ENCODE measurements at places on chromosomes 2 and 18.

GRCh38 chr18:27075828-27076227 is 109.3 kb downstream of the CHST9 start:
- no peak for DNase-seq

GRCh38 chr2:55099878-55100820 is 49.9 kb upstream of the RTN4 start:
- DNase-seq, result no peak

GRCh38 chr2:84989422-84989821 is 18.5 kb downstream of the KCMF1 start:
- DNase-seq, result no peak

- no peak for DNase-seq
These were observed 63.8 kb upstream of the RPL31 start for GRCh38 chr2:100938031-100939026.

GRCh38 chr18:73549236-73549635 is 598.4 kb downstream of the FBXO15 start:
- DNase-seq, result no peak

- DNase-seq, result no peak
These were observed 81.5 kb downstream of the PDE1A start for GRCh38 chr2:182345384-182345783.

DNA sequence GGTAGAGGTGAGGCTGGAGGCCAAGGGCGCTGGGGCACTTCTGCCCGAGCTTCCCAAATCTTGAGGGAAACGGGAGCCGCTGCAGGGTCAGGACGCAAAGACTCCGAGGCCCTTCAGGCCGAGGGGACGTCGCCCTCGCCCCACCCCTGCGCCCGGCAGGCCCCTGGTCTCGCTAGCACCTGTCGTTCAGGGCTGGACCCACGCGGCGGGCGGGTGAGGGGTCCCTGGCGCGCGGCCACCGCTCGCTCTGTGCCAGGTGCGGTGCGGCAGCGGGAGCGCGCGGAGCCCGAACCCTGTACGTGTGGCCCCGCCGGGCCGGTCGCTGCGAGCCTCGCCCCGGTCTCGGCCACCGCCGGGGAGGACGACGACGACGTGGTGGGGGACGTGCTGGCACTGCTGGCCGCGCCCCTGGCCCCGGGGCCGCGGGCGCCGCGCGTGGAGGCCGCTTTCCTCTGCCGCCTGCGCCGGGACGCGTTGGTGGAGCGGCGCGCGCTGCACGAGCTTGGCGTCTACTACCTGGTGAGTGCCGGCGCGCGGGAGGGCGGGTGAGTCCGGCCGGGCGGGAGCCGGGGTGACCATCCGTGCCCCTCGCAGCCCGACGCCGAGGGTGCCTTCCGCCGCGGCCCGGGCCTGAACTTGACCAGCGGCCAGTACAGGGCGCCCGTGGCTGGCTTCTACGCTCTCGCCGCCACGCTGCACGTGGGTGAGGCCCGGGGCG is 4.9 kb downstream of the ERFE start:
- no peak for DNase-seq

DNA sequence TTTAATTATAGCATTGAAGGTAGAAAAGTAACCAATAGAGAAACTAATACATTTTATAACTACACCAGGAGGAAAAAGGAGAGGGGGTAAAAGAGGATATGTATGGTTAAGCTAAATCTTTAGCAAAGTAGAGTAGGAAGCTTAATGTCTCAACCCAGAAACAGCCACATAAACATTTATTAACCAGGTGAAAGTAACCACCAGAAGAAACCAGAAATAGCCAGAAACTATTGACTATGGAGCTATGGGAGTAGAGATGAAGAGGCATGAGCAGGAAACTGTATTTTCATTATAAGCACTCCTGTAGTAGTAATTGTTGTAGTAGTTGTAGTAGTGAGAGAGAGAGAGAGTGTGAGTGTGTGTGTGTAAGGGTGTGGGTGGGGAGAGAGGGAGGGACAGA is 617.5 kb upstream of the CHAC2 start:
- no peak for DNase-seq

DNA sequence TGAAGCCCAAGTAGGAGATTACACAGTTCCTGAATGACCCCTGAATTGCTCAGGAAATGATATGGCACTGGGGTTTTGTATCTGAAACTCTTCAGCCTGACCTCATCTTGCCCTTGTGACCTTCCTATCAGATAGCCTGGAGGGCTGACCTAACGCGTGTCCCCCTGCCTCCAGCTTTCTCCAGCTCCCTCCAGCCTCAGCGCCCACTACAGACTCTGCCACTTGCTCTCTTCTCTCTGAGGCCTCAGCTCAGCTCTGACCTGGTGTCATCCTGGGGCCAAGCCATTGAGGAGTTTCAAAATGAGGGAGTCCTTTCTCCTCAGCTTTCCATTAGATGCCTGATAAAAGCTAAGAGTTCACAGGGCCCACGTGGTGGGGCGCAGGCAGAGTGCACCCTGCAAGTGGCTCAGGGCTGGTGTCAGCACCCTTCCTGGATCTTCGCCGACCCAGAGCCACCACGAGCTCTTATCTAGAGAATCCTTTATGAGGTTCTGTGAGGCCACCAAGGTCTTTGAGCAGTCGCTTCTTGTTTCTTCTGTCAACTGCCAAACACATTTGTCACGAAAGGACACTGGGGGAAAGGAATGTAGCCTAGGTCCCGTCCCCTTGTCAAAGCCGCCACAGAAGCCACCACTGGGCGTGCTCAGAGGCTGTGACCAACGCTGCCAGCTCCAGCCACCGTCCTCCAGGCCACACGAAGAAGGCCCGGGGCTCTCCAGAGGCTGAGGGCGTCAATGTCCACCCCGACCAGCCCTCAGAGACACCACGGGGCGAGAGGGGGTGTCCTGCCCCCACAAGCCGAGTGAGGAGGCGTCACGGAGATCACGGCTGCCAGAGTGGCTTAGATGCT is 131.3 kb upstream of the GPC1 start:
- no peak for DNase-seq

- DNase-seq, result no peak
These were observed 21.9 kb downstream of the ELMOD3 start for GRCh38 chr2:85376291-85377065.

DNA sequence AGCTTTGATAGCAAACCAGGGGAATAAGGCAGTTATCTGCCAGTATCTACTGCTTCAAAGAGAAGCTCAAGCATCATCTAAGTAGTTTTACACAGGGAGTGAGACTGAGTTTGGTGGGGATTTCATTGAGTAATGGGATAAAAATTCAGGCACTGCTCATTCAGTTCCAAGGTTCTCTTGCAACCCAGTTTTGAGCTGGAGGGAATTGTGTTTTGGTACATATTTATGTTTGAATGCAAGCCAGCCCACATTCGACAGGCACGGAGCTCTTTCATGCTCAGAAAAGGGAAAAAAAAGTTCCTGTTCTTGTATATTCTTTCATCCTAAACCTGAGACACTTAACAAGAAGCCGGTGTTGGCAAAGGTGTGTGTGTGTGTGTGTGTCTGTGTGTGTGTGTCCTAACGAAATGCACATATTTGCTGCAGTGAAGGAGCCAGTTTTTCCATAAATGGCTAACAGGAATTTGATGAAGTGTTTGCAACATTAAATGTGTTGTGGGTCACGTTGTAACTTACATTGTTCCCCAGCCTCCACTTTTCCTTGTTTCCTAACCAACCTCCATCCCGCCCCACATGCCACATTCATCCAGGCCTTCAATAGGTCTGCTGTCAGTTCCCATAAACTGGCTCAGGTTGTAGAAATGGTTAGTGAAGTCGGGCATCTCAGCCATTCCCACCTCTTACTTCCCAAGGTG is 311.1 kb downstream of the TXNL1 start:
- DNase-seq, result no peak

DNA sequence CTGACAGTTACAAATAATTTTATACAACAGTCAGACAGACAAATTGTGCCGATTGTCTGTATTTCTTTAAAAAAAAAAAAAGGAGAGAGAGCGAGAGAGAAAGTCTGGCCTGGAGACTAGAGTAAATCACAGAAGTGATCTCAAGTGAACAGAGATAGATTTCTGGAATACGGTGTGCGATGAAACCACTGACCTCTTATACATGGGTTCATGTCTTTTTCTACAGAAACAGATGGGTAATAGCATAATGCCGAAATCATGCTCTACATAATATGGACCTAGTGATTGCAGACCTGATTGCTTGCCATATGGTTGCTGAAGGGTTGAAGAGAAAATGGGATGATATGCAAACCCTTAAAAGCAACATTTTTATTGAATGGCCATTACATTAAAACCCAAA is 403.3 kb upstream of the FANCL start:
- DNase-seq, result no peak

DNA sequence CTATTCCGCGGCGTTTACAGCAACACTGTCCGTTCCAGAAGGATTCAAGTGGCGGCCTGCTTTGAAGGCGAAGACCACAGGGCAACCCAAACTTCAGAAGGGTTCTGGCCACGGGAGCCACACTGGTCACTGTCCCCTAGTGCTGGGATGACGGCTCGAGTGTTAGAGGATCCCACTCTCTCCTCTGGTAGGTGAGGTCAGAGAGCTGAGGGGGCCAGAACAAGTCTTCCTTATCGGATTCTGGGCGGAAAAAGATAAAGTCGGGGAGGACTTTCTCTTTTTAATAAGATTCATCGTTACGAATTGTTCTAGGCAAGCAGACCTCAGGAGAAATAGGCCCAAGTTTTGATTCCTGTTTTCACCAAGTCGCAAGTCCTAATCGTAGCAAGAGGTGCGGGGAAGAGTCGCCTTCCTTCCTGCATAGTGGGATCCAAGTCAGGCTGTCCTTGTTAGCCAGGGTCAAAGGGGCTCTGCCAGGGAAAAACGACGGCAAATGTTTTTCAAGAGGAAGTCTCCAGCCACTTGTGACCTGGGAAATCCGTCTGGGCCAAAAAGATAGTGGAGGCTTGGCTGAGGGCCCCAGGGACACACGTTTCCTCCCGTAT is 864 bp upstream of the MYL12A start:
- DNase-seq, result no peak

DNA sequence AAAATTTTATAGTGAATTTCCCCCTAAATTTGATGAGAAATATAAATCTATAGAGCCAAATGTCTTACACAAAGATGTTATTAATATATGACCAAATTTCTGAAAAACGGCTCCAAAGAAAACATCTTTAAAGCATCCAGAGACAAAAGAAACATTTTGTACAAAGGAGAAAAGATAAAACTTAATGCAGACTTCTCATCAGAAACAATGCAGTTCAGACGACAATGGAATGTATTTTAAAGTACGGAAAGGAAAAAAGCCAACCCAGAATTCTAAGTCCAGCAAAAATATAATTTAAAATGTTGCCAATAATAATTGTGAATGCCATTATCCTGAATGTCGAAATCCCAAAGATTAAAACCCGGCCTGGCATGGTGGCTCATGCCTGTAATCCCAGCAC is 129.4 kb downstream of the MCFD2 start:
- DNase-seq, result no peak

- DNase-seq, result no peak
These were observed 93.7 kb downstream of the THNSL2 start for GRCh38 chr2:88263861-88264260.

- no peak for DNase-seq
These were observed 6.4 kb upstream of the PIK3C3 start for GRCh38 chr18:41948544-41949110.

DNA sequence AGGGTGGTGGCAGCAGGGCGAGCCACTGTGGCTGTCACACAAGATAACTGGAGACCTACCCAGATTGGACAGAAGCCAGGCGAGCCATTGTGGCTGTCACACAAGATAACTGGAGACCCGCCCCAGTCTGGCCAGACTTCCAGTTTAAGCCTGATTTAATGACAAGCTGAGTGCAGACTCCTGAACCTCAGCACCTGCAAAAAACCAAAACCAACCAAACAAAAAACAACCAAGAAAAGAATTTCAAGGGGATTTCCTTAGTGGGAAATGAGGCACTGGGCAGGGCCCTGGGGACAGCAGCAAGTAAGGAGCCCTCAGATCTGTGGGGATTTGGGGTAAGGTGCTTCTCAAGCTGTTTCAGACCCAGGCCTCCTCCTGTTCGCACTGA is 95.2 kb upstream of the BOD1L2 start:
- no peak for DNase-seq

DNA sequence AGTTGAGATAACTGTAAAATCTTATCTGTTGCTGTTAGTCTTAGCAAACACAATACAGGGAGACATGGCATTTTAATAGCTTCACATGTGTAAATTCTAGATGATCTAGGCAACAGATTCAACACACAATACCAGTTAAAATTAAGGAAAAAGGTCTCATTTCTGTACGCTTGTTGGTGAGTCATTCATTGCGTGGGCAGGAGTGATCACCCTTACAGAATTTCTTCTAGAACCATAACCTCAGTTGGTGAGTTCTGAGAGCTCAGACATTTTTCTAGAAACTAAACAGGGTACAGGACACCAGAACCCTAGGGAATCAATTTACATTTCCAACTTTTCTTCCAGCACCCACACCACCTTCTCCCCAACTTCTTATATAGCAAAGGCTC is 81.9 kb downstream of the SLC8A1 start:
- DNase-seq, result no peak

DNA sequence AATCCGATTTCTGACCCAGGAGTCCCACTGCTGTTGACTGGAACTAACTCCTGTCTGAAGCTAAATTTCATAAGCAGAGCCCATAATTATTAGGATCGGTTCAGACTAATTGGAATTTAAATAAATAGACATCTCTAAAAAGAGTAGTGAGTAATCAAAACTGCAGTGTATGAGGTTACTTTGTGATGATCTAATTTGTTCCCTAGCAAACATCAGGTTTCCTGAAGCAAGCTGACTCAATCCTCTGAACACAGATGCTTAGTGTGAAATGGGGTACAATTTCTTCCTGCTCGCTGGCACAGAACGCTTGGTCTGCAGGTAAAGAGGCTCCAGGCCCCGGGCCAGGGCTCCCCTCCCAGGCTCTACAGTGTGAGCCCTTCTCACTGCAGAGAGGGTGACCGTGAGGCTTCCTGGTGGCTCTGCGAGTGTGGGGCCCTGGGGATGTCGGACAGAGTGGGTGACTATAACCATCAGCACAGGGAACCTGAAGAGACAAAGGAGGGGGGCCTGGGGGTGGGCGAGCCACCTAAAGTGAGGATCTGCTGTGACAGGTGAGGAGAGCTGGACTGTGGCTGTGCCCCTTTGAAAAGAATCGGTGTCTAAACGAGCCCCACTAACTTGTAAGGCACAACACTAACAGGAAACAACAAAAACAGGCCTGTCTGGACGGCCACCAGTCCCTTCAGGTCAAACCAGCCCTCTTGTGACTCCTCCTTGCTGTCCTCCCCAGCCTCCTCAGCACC is 20.2 kb downstream of the CHST10 start:
- no peak for DNase-seq

DNA sequence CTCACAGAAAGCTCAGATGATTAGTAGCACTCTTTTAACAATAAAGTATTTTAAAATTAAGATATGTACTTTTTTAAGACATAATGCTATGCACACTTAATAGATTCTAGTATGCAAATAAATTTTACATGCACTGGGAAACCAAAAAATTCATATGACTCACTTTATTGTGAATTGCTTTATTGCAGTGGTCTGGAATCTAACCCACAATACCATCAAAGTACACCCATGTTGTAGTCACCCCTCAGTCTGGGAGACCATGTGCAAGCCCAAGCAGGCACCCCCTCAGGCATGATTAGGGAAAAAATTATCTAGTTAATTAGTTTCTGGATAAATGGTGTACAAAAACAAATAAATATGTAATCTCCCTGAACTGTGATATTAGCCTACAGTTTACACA is 649.0 kb upstream of the HS6ST1 start:
- DNase-seq, result no peak

GRCh38 chr2:20838016-20838415 is 15.1 kb upstream of the LDAH start:
- DNase-seq, result no peak

GRCh38 chr2:39661826-39662225 is 3.9 kb upstream of the TMEM178A start:
- no peak for DNase-seq

- no peak for DNase-seq
These were observed 585.6 kb downstream of the TSN start for GRCh38 chr2:122341007-122341406.

Data from stimulated activated CD8-positive, alpha-beta memory T cell treated with anti-CD3 and anti-CD28 coated beads, Interleukin-2, amount 100 ng/mL, for 48 hours (primary cell).